ENCODE measurements at places on chromosomes 5 and 9. TPM values are rescaled to one million over a fixed set of nuclear protein-coding genes. Genes with fewer than 3 reads are reported as not detected.

FIBCD1 gene
- 2.4 TPM for total RNA-seq

PCDHGA5 gene
- total RNA-seq: 1.5 TPM

TAL2 gene
- total RNA-seq: not detected

TLX3 gene
- not detected for total RNA-seq

OTULINL gene
- total RNA-seq: 0.66 TPM

PTGER4 gene
- total RNA-seq: 13.0 TPM

PCDHGA9 gene
- 6.2 TPM for total RNA-seq

STRBP gene
- total RNA-seq: 3.3 TPM

FAM163B gene
- 2.2 TPM for total RNA-seq

RASGEF1C gene
- total RNA-seq: not detected

Measured in placental pericyte (primary cell).